ENCODE measurements at places on chromosomes 16 and 17. TPM values are rescaled to one million over a fixed set of nuclear protein-coding genes. Genes with fewer than 3 reads are reported as not detected.

GRCh38 chr17:77488531-77489238 is 347.9 kb downstream of the SEC14L1 start:
- no peak for DNase-seq
- H3K36me3 ChIP-seq = peaks cover 23% of the 10 kb centered on the region
- H3K4me1 ChIP-seq = peaks cover 12% of the 10 kb centered on the region
- H3K27ac ChIP-seq = no peak overlapping the region

DNA sequence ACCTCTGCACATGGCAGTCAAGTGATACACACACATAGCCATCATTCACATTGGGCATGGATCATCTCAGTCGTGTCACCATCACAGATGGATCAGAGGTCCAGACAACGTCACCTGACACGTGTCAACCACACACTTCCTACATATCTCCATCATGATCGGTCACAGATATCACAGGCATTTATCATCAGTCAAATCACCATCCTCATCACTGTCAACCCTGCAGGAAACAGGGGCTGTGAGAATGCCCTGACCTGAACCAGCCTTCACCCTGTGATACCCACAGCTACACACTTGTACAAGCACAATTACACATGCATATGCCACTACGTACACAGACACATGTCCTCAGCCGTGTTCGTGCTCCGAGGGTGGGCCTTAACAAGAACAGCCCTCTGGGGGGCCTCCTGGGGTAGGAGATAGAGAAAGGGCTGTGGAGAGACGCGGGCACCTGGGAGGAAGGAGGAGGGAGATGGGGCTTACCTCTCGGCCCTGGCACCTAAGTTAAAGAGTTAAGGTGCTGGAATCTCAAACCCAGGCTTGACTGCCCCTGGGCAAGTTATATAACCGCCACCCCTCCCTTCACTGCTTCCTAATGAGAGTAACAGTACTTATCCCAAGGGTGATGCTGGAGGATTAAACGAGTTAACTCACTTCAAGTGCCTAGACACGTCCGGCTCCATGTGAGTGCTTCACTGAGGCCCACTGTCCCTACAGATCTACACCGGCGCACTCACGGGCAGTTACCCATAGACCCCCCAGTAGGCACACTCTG is 1.1 kb downstream of the SLC12A4 start:
- H3K4me1 ChIP-seq = peaks cover 21% of the 10 kb centered on the region
- peak overlapping the region; percentile 76 for H3K27ac ChIP-seq
- no peaks in the 10 kb centered on the region for H3K36me3 ChIP-seq

- H3K36me3 ChIP-seq = no peaks in the 10 kb centered on the region
- no peaks in the 10 kb centered on the region for H3K27me3 ChIP-seq
- no peak overlapping the region for H3K27ac ChIP-seq
- H3K4me3 ChIP-seq = no peak overlapping the region
These were observed 9.7 kb downstream of the RUSF1 start for GRCh38 chr16:31498493-31498892.

Gene CCDC78
- total RNA-seq = 16.2 TPM

GRCh38 chr17:74037320-74037719 is 166.2 kb upstream of the RPL38 start:
- H3K4me1 ChIP-seq = no peaks in the 10 kb centered on the region
- no peaks in the 10 kb centered on the region for H3K27me3 ChIP-seq
- no peaks in the 10 kb centered on the region for H3K36me3 ChIP-seq
- DNase-seq = no peak

- H3K36me3 ChIP-seq = peaks cover 21% of the 10 kb centered on the region
- no peaks in the 10 kb centered on the region for H3K27me3 ChIP-seq
- H3K4me1 ChIP-seq = peaks cover 43% of the 10 kb centered on the region
- no peak overlapping the region for H3K4me3 ChIP-seq
These were observed 28.0 kb downstream of the YWHAE start for GRCh38 chr17:1371893-1372590.

Gene TMEM114
- total RNA-seq = not detected

Gene SUPT6H
- total RNA-seq = 52.7 TPM

DNA sequence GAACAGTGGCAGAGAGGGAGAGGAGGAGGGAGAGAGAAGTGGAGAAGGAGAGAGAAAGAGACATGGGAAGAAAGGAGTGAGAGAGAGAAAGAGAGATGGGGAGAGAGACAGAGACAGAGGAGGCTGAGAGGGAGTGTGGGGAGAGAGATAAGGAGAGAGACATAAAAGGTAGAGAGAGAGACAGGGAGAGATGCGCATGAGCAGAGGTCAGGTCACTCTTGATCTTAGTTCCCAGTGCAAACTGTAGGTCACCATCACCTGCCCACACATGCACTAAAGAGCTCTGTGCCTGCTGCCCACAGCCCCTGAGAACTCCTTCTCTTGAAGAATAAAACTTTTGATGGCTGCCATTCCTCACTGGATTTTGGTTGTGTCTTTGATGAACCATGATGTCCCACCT is 14.9 kb downstream of the KRT33A start:
- peaks cover 18% of the 10 kb centered on the region for H3K4me1 ChIP-seq
- H3K36me3 ChIP-seq = no peaks in the 10 kb centered on the region
- H3K27ac ChIP-seq = no peak overlapping the region
- H3K4me3 ChIP-seq = no peak overlapping the region

GRCh38 chr16:88010968-88011483 is 59.8 kb downstream of the BANP start:
- no peaks in the 10 kb centered on the region for H3K27me3 ChIP-seq
- DNase-seq = no peak
- H3K4me1 ChIP-seq = no peaks in the 10 kb centered on the region
- H3K36me3 ChIP-seq = peaks cover 5% of the 10 kb centered on the region
- no peak overlapping the region for H3K4me3 ChIP-seq
- no peak overlapping the region for H3K27ac ChIP-seq

DNA sequence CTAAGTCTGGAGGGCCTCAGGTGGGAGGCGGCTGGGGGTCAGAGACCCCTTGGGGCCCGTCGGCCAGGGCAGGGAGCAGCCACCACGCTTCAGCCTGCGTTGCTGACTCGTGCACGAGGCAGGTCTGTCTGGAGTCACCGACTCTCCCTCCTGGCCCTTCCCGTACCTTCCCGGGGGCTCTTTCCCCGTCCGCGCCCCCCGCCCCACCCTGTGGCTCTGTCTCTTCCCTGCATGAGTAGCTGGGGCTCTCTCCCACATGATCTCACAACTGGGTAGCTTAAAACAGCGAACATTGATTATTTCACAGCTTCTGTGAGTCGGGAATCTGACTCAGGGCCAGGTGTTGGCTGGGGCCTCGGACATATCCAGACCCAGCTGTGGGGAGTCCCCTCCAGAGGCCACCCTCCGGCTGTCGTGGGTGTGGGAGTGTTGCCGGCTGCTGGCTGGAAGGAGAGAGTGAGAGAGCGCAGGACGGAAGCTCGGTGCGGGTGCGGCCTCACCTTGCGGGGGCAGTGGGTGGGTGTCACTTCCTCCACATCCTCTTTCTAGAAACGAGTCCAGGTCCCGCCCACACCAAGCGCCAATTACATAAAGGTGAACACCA is 17.3 kb downstream of the BAHCC1 start:
- no peaks in the 10 kb centered on the region for H3K36me3 ChIP-seq
- DNase-seq = no peak
- peaks cover 6% of the 10 kb centered on the region for H3K4me1 ChIP-seq
- no peaks in the 10 kb centered on the region for H3K27me3 ChIP-seq
- H3K4me3 ChIP-seq = no peak overlapping the region
- H3K27ac ChIP-seq = no peak overlapping the region

DNA sequence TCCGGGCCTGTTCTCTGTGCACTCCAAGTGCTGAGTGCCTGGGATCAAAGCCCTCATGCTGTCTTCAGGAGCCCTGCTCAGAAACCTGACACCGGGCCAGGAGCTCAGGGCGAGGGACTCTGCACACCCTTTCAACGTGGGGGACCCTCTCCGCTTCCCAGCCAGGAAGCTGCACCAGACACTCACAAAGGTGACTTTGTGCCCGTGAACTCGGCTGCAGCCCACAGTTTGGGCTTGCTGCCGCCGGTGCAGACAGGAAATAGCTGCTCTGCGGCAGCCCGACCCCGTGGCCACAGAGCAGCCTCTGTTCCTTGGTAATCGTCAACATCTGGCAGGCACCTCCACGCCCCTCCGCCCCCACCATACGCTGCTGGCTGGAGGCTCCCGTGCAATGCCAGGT is 93.4 kb upstream of the METRNL start:
- H3K4me3 ChIP-seq = no peak overlapping the region
- no peaks in the 10 kb centered on the region for H3K27me3 ChIP-seq
- no peaks in the 10 kb centered on the region for H3K36me3 ChIP-seq
- H3K4me1 ChIP-seq = peaks cover 3% of the 10 kb centered on the region
- DNase-seq = no peak
- H3K27ac ChIP-seq = no peak overlapping the region

DNA sequence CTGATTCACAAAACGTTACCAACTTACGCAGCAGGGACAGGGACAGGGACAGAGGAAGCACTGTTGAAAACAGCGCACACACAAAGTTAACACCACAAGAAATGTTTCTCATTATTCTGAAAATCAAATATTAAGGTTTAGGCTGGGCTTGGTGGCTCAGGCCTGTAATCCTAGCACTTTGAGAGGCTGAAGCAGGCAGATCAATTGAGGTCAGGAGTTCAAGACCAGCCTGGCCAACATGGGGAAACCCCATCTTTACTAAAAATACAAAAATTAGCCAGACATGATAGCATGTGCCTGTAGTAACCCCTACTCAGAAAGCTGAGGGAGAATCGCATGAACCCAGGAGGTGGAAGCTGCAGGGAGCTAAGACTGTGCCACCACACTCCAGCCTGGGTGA is 4.2 kb downstream of the CYTH1 start:
- DNase-seq = no peak
- H3K4me3 ChIP-seq = peak overlapping the region; percentile 53
- H3K27me3 ChIP-seq = no peaks in the 10 kb centered on the region
- H3K27ac ChIP-seq = peak overlapping the region; percentile 97
- no peaks in the 10 kb centered on the region for H3K36me3 ChIP-seq
- peaks cover 18% of the 10 kb centered on the region for H3K4me1 ChIP-seq

GRCh38 chr17:78421534-78422266 is 43.3 kb downstream of the PGS1 start:
- H3K4me3 ChIP-seq = no peak overlapping the region
- no peaks in the 10 kb centered on the region for H3K4me1 ChIP-seq
- DNase-seq = peak; percentile 7
- H3K27me3 ChIP-seq = no peaks in the 10 kb centered on the region
- H3K27ac ChIP-seq = no peak overlapping the region

GRCh38 chr16:48956620-48957019 is 325.0 kb downstream of the CBLN1 start:
- H3K4me3 ChIP-seq = no peak overlapping the region
- no peak overlapping the region for H3K27ac ChIP-seq
- no peaks in the 10 kb centered on the region for H3K4me1 ChIP-seq
- no peaks in the 10 kb centered on the region for H3K36me3 ChIP-seq

Gene NR1D1
- total RNA-seq = 3.4 TPM

GRCh38 chr17:79874329-79874981 is 35.2 kb upstream of the CBX4 start:
- no peak for DNase-seq
- no peak overlapping the region for H3K4me3 ChIP-seq
- H3K27ac ChIP-seq = no peak overlapping the region
- no peaks in the 10 kb centered on the region for H3K27me3 ChIP-seq
- H3K4me1 ChIP-seq = no peaks in the 10 kb centered on the region

Gene ABCA10
- total RNA-seq = 1.2 TPM

DNA sequence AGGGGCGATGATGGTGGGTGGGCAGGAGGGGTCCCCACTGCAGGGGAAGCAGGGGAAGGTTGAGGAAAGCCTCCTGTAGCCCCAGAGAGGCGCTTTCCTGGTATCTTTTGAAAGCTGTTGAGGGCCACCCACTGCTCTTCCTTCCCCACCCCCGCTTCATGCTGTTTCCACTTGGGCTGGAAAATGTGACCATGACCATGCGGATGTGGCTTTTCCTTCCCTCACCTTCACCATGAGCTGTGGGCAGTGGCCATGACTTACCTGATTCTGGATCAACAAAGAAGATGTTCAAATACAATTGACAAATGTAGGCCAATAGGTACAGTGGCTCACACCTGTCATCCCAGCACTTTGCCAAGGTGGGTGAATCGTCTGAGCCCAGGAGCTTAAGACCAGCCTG is 13.8 kb downstream of the MVP start:
- H3K4me3 ChIP-seq = no peak overlapping the region
- H3K36me3 ChIP-seq = peaks cover 15% of the 10 kb centered on the region
- no peak for DNase-seq
- H3K27ac ChIP-seq = no peak overlapping the region
- no peaks in the 10 kb centered on the region for H3K4me1 ChIP-seq

GRCh38 chr16:58551496-58551895 is 36.2 kb downstream of the SETD6 start:
- no peak for DNase-seq
- H3K27me3 ChIP-seq = no peaks in the 10 kb centered on the region
- no peaks in the 10 kb centered on the region for H3K4me1 ChIP-seq
- no peak overlapping the region for H3K27ac ChIP-seq
- H3K4me3 ChIP-seq = no peak overlapping the region
- H3K36me3 ChIP-seq = peaks cover 8% of the 10 kb centered on the region

GRCh38 chr16:78641433-78641832 is 542.0 kb downstream of the WWOX start:
- no peak for DNase-seq
- no peak overlapping the region for H3K27ac ChIP-seq
- H3K4me1 ChIP-seq = no peaks in the 10 kb centered on the region
- no peaks in the 10 kb centered on the region for H3K27me3 ChIP-seq

- H3K4me3 ChIP-seq = no peak overlapping the region
- no peaks in the 10 kb centered on the region for H3K36me3 ChIP-seq
- H3K4me1 ChIP-seq = no peaks in the 10 kb centered on the region
- H3K27ac ChIP-seq = no peak overlapping the region
- DNase-seq = no peak
These were observed 238.2 kb downstream of the KCNJ2 start for GRCh38 chr17:70407506-70407905.

Gene CENPN
- total RNA-seq = 43.7 TPM

GRCh38 chr16:28543072-28543471 is 4.3 kb upstream of the NUPR1 start:
- peaks cover 7% of the 10 kb centered on the region for H3K4me1 ChIP-seq
- H3K27me3 ChIP-seq = no peaks in the 10 kb centered on the region
- DNase-seq = no peak

Gene TEX19
- 0.19 TPM for total RNA-seq

Gene PSMD12
- 51.5 TPM for total RNA-seq

DNA sequence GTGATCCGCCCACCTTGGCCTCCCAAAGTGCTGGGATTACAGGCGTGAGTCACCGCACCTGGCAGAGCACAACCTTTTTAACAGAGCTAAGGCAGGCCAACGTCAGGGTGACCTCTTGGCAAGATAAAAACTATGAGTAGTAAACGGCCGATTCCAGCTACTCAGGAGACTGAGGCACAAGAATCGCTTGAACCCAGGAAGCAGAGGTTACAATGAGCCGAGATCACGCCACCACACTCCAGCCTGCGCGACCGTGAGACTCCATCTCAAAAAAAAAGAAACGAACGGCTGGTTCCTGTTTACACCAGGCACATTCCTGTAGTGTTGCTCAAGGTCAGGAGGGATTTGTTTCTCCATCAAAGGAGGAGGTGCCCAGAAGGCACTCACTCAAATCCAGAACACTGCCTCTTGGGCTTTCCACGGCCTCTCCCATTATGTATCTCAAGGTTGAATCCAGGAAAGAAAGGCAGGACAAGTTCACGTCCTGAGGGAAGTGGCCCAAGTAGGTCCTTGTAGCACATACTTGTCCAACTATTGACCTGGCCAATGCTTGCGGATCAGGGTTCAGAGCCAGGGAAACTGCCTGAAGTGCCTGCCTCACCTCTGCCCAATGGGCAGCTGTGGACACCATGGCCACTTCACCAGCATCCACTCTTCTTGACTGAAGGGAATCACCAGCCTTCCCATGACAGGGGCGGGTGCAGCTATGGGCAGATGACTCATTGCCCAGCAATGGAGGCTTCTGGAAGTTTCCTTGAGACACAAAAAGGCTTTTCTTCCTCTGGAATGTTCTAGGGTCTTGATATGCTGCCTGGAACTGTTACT is 13.5 kb downstream of the KNOP1 start:
- H3K4me3 ChIP-seq = no peak overlapping the region
- no peak for DNase-seq
- H3K36me3 ChIP-seq = peaks cover 19% of the 10 kb centered on the region
- H3K4me1 ChIP-seq = no peaks in the 10 kb centered on the region
- H3K27me3 ChIP-seq = no peaks in the 10 kb centered on the region
